ENCODE measurements at places on chromosomes 5 and 9.

GRCh38 chr5:88377705-88378656, 109.3 kb upstream of the TMEM161B start:
- DNase-seq = no peak

- no peak for DNase-seq
These were observed 69.0 kb upstream of the ZSWIM6 start for GRCh38 chr5:61263072-61263471.

DNA sequence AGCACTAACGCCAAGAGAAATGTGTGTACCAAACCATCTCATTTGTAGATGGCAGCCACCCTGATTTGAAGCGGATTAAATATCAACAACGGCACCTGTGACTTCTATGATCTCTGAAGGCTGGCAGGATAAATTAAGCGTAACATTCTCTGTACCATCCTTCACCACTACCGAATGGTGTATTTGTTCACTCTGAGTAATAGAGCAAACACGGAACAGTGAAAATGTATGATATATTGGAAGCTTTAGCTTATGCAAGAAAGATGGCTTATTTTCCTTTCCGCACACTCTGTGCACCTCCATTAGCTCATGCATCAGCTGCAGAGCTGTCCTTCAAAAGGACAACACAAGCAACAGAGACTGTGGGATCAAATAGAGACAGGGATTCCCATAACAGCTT, 431.1 kb downstream of the PRELID2 start:
- DNase-seq = no peak

DNA sequence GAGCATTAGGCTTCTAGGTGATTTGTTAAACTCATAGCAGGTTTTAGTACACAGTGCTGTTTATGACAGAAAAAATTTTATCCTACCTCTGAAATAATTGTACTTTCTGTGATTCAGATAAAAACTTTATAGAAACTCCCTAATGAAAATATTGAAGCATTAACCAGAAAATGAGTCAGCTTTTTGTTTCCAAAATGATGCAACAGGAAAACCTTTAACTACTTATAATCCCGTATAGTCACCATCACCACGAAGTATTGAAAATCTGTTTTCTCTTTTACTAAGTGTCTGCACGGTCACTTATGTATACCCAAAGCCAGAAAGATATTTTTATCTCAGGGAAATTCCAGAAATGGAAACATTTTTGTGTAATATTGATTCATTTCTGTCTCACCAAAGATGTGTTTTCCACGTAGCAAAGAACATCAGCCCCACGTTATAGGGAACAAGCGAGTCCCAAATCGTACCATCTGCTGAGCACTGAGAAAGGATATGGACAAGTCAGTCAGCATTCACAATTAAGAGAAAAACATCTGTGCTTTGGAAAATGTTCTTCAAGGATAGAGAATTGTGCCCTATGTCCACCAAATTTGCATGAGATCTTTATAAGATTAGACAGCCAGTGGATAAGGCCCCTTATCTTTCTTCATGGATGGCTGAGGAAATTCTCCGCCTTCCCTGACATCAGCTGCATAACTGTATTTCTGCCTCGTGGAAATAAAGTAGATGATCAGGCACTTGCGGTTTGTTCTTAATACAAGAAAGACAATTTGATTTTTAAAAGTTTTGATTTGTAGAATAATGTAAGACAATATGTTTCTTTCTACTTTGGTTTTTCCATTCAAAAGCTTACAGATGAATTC, 41.9 kb downstream of the TNFAIP8 start:
- no peak for DNase-seq

GRCh38 chr5:140295414-140295813, 7.5 kb downstream of the PFDN1 start:
- DNase-seq = no peak

GRCh38 chr5:144219869-144220268, 49.2 kb downstream of the KCTD16 start:
- DNase-seq = peak; percentile 45

GRCh38 chr5:133508845-133509741, 103.2 kb downstream of the FSTL4 start:
- DNase-seq = no peak

GRCh38 chr5:127028822-127029457, 1.4 kb downstream of the MARCHF3 start:
- no peak for DNase-seq
